NCI-H187 treated with DMSO at 0.1 percent for 48 hours (cell line): ENCODE measurements at places on chromosomes 4 and X.

DNA sequence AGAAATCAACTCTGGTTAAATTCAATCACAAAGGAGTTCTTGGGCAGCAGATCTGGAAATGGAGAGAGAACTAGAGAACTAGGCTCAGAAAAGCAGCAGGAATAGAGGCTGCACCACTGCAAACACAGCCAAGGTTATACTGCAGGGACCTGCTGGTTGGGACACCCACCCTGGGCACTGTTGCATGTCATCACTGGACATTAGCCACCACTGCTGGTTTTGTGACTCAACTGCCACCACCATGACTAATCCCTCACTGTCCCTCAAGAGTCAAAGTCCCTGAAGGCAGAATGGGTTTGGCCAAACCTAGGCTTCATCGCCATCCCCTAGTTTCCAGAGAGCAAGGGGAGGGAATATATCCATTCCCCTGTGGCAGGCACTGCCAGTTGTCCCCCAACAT lies 38.1 kb upstream of the IRAK1 start:
- DNase-seq, result no peak

DNA sequence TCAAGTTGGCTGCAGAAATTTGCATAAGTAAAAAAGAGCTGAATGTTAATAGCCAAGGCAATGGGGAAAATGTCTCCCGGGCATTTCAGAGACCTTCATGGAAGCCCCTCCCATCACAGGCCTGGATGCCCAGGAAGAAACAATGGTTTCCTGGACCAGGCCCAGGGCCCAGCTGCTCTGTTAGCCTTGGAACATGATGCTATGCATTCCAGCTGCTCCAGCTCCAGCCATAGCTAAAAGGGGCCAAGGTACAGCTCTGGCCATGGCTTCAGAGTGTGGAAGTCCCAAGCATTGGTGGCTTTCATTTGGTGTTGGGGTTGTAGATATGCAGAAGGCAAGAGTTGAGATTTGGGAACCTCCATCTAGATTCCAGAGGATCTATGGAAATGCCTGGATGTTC lies 508.3 kb downstream of the SPRY1 start:
- no peak for DNase-seq

DNA sequence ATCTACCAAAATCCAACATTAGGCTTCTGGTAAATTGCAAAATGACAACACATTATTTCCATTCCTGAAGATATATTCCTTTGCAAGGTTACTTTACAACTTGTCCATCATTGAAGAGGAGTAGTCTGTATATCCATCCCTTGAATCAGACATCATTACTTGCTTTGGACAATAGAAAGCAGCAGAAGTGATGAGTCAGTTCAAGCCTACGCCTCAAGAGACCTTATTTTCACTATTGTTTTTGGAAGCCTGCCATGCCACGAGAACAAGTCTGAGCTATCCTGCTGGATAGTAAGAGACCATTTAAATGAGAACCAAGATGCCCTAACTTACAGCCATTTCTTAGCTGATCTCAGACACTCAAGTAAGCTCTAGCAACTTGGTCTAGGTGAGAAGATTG lies 246.0 kb upstream of the HHIP start:
- no peak for DNase-seq

GRCh38 chr4:1752284-1753041 lies 31.1 kb downstream of the TACC3 start:
- no peak for DNase-seq
